ENCODE measurements at places on chromosomes 11 and 22. TPM values are rescaled to one million over a fixed set of nuclear protein-coding genes. Genes with fewer than 3 reads are reported as not detected.
A peak's percentile ranks its signal among the peaks of the same experiment; 100 is the strongest.

DNA sequence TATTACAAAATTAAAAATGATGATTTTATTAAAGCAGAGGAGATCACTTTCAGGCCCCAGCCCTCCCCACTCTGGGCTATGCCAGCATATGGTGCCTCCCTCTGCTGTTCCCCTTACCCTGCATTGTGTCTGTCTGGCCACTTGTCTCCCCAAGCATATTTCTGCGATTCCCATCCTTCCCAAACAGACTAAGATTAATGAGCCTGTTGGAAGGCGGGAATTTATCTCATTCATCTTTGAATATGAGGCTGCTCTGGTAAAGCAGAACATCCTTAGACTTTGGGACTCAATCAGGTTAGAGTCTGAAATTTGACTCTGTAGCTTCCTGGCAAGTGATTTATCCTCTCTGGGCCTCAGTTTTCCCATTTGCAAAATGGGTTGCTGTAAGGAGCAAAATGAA lies 25.7 kb downstream of the AMPD3 start:
- no peaks in the 10 kb centered on the region for H3K27me3 ChIP-seq
- DNase-seq, result no peak
- no peak overlapping the region for H3K4me3 ChIP-seq
- no peaks in the 10 kb centered on the region for H3K4me1 ChIP-seq
- no peak overlapping the region for H3K27ac ChIP-seq

CRYBB2 gene
- polyA plus RNA-seq, result not detected

- no peaks in the 10 kb centered on the region for H3K27me3 ChIP-seq
- H3K36me3 ChIP-seq, result peaks cover 17% of the 10 kb centered on the region
- H3K4me3 ChIP-seq, result peak overlapping the region; percentile 98
Observed at GRCh38 chr11:61828629-61829407, 718 bp downstream of the FADS2 start.

DNA sequence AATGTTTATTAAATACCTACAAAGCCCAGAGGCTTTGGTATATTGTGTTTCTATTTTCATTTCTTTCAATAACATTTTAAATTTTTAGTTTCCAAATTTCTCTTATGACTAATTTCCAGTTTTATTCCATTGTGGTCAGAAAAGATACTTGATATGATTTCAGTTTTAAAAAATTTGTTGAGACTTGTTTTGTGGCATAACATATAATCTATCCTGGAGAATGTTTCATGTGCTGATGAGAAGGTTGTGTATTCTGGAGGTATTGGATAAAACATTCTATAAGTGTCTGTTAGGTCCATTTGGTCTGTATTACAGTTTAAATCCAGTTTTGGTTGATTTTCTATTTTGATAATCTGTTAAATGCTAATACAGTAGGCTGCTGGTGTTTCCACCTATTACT lies 9.8 kb upstream of the RAG1 start:
- no peak overlapping the region for H3K4me3 ChIP-seq
- no peak overlapping the region for H3K27ac ChIP-seq
- H3K4me1 ChIP-seq, result no peaks in the 10 kb centered on the region
- no peaks in the 10 kb centered on the region for H3K36me3 ChIP-seq

OR5B21 gene
- polyA plus RNA-seq, result not detected

GRCh38 chr22:50201191-50202129 lies 649 bp downstream of the SELENOO start:
- H3K36me3 ChIP-seq, result peaks cover 17% of the 10 kb centered on the region
- peak overlapping the region; percentile 73 for H3K4me3 ChIP-seq
- H3K27ac ChIP-seq, result peak overlapping the region; percentile 32
- no peak for DNase-seq
- peaks cover 2% of the 10 kb centered on the region for H3K4me1 ChIP-seq

DNA sequence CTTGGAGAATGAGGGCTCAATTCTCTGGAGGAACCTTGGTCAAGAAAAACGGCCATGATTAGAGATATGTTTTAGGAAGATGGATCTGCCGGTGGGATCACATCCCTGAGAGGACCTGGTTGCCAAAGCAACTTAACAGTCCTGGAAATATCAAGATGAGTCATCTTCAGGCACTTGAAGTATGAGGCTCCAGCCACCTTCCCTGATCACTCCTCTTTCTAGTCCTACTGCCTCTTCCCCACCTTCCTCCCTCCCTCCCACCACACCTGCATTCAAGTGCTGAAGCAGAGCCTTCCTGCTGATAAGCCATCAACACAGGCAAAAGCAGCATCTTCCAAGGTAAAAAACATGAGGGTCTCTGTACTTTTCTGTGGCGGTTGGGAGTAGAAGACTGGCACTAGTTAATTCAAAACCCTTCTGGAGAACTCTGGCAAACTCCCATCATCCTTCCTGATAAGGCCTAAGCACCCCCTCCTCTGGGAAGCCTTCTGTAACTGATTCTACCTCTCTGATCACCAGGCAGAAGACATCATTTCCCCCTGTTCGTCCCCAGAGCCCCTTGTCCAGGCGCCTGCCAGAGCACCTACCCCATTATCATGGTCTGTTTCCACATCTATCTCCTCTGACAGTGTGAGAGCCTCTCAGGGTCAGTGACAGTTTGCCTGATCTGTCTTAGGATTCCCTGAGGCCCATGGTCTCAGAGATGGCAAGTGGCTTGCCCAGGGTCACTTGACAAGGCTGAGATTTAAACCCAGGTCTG lies 79.8 kb downstream of the CLPB start:
- no peak overlapping the region for H3K27ac ChIP-seq
- no peaks in the 10 kb centered on the region for H3K4me1 ChIP-seq
- H3K27me3 ChIP-seq, result no peaks in the 10 kb centered on the region
- peak; percentile 53 for DNase-seq
- H3K36me3 ChIP-seq, result no peaks in the 10 kb centered on the region
- no peak overlapping the region for H3K4me3 ChIP-seq

GRCh38 chr22:46259374-46259773 lies 3.8 kb downstream of the PKDREJ start:
- no peaks in the 10 kb centered on the region for H3K4me1 ChIP-seq
- H3K4me3 ChIP-seq, result no peak overlapping the region
- DNase-seq, result no peak
- no peaks in the 10 kb centered on the region for H3K36me3 ChIP-seq
- peaks cover 13% of the 10 kb centered on the region for H3K27me3 ChIP-seq

MYEOV gene
- 7.3 TPM for polyA plus RNA-seq

- H3K4me3 ChIP-seq, result no peak overlapping the region
- no peak overlapping the region for H3K27ac ChIP-seq
- H3K4me1 ChIP-seq, result no peaks in the 10 kb centered on the region
- no peaks in the 10 kb centered on the region for H3K27me3 ChIP-seq
Observed at GRCh38 chr11:77278595-77279506, 22.6 kb downstream of the GDPD4 start.
